ENCODE measurements at places on chromosomes 4 and X.

DNA sequence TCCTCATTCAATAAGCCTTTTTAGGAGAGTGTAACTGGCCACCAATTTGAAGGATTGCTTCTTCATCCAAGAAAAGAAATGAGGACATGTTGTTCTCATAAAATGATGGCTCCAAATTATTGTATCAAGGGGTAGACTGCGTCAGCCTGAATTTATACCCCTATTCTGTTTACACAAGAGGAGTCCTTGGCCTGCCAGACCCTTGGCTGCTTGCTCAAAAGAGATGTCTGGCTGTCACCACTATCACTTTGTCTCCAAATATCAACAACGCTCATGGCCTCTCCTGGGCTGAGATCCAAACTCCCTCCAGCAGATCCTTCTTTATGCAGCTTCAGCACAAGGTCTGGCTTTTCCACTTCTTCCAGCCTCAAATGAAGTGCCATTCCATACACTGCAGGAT, 127.9 kb downstream of the OR13H1 start:
- DNase-seq, result no peak

DNA sequence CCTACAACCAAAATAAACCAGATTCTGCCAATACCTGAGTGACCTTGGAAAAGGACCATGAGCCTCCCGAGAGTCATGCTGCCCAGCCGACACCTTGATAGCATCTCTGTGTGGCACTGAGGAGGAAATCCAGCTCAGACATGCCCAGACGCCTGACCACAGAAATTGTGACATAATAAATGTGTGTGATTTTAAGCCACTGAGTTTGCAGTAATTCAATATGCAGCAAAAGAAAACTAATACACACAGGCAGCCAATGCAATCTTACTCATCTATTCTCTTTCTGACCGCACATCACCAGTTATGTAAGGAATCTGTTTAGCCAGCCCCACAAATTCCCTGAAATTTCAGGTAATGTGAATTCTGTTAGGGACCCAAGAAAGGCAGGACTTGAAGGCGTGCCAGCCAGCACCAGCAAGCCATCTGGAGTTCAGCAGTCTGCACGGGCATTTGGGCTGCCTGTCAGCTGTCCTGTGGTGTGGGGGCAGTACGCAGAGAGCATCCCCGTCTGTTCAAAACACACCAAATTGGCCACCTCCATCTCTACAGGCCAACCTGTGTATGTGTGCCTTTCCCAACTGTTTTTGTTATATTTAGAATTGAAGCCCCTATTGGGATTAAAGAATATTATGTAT, 176.4 kb downstream of the NLGN4X start:
- DNase-seq, result no peak

- DNase-seq, result no peak
These were observed 40.9 kb upstream of the XK start for GRCh38 chrX:37644381-37645305.

DNA sequence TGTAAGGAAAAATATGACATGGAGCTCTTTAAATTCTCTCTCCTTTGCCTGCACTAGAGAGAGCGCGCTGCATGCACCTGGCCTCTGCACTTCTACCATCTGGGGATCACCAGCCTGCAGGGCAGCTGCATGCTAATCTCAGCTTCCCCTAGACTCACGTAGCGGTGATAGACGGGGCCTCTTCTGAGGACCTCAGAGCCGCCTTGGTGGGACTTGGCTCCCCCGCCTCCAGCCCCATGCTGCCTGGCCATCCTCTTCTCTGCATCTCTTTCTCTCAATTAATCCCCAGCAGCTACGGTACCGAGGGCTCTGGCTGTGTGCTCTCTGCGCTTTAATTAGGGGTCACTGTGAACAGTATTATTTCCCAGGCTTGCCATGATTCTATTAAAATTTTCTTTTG, 52.8 kb upstream of the PSAPL1 start:
- DNase-seq, result no peak

DNA sequence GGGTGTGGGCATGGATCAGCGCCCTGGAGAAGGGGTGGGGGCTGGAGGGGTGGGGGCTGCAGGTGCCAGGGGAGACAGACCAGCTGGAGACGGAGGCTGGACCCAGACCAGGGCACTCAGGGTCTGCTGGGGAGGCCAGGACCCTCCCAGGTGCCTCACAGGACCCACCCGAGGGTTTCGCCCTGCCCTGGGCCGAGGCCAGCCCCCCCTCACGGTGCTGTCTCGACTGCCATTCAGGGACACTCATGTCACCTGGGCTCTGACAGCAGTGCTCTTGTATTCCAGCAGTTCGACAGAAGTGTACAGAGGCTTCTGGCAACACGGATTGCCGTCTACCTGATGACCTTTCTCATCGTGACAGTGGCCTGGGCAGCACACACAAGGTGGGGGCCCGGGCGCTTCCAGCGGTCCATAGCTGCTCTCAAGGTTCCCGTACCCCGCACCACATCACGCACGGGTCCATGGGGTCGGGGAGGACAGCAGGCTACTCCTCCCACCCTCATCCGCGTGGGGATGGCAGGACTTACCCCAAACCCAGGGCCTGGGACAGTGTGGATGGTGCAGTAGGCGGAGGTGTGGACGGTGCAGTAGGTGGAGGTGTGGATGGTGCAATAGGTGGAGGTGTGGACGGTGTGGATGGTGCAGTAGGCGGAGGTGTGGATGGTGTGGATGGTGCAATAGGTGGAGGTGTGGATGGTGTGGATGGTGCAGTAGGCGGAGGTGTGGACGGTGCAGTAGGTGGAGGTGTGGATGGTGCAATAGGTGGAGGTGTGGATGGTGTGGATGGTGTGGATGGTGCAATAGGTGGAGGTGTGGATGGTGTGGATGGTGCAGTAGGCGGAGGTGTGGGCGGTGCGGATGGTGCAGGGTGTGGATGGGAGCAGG, 18.1 kb downstream of the TMEM175 start:
- DNase-seq, result no peak

DNA sequence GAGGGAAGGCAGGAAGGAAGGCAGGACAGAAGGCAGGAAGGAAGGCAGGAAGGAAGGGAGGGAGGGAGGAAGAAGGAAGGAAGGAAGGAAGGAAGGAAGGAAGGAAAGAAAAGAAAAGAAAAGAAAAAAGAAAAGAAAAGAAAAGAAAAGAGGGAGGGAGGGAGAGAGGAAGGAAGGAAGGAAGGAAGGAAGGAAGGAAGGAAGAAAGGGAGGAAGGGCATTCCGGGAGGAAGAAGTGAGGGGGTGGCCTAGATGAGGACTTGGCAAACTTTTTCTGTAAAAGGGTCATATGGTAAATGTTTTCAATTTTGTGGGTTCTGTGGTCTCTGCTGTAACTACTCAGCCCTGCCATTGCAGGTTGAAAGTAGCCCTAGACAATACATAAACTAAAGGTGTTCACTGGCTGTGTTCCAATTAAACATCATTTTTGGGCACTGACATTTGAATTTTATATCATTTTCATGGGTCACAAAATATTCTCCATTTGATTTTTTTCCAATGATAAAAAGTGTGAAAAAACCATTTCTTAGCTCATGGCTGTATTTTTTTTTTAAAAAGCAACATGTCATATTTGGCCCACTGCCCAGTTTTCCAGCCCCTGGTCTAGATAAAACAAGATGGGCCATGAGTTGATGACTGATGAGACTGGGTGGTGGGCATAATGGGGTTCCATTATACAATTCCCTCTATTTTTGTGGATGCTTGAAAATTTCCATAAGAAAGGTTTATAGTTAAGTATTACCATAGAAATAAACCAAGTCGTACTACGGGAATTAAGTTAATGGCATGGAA, 3.1 kb downstream of the ZNF630 start:
- DNase-seq, result no peak

DNA sequence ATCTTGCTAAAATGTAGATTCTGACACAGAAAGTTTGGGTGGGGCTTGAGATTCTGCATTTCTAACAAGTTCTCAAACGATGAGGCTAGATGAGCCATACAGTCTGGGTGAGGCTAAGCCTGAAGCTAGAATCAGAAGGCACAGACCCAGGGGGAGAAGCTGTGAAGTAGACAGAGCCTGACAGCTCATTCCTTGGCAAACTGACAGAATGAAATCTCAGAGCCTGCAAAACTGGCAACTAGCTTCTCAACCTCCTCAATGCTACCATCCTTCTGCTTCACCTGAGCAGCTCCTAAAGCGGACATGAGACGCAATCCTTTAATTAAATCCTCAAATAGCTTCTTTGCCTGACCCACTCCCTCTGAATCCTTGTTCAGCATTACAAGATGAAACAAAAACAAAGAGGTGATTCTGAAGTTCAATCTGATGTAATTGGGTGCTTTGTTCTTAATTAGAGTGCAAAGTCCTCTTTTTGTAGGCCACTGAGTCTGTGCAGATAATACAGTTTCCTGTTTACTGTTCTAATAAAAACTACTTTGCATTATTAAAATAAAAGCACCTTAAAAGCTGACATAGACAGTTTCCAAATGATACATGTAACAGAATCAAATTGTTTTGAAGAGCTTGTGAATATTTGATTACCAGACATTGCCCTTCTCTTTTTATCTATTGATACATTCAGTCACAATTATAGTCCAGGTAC, 71.0 kb upstream of the BMP2K start:
- no peak for DNase-seq

DNA sequence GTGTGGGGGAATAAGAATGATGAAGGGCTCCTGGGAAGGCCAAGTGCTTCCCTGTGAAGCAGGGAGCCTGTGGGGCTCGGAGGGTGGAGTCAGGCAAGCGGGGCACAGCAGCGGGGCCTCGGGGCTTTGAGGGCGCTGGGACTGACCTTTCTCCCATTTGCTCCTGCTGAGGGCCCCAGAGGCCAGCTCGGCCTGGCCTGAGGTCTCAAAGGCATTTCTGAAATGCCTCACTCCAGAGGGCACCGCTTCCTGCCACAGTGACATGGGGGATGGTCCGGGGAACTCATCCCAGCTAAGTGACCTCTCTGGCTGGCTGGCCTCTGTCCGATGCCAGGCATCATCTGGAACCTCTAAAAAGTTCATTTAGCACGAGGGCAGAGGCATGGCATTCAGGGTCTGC, 98.8 kb upstream of the STX18 start:
- no peak for DNase-seq

DNA sequence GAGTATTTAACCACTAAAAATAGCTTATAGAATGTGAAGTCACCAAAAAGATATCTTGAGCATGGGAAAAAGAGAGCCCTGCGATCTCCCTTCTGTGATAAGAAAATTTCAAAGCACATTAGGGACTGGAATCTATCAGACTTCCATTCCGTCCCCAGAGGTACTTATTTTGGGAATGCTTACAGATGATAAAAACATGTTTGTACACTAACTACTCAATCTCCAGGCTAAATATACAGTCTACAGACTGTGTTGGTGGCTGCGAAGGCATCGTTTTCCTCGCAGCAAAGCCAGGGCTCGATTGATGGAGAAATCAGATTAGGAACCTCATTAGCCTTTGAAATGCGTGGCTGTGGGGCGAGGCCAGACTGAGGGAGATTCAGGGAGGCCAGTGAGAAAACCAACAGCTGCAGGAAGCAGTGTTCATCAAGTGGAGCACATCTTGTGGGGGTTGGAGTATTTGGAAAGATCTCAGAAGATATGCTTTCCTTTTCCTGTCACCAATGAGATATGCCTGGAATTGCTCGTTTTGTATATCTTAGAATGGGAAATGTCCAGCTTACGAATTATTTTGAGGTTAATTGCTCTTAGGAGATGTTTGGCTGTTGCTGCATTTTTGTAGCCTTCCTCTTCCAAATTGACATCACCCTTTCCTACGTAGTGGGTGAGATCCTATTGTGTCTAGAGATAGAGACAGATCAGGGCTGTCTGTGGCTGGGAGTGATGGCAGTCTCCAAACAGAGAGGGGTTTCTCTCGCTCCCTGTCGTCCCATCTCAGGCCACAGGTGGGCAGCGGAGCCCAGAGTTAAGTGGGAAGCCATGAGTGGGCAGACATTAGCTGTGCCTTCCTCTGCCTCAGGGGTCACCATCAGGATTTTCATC, 224.9 kb upstream of the FAT1 start:
- no peak for DNase-seq

DNA sequence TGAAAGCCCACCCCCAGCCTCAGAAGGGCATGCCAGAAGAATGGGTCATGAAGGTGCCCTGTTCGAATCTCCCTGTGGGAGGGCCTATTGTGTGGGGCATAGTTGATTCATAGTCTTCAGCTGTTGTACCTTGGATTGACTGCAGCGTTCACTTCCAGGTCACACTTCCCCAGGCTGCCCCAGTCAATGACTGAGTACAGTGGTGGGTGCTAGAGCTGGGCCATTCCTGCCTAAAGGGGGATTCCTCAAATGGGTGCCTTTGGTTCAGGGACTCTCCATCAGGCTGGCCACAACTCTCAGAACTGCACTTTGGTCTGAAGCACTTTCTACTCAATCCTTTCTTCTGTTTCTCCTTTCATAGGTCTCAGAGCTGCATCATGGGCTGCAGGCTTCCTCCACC, 35.0 kb upstream of the RASGEF1B start:
- DNase-seq, result no peak

GRCh38 chrX:152945021-152945979, 47.4 kb downstream of the ZNF185 start:
- no peak for DNase-seq

GRCh38 chr4:170526471-170526870, 436.7 kb upstream of the AADAT start:
- DNase-seq, result no peak

DNA sequence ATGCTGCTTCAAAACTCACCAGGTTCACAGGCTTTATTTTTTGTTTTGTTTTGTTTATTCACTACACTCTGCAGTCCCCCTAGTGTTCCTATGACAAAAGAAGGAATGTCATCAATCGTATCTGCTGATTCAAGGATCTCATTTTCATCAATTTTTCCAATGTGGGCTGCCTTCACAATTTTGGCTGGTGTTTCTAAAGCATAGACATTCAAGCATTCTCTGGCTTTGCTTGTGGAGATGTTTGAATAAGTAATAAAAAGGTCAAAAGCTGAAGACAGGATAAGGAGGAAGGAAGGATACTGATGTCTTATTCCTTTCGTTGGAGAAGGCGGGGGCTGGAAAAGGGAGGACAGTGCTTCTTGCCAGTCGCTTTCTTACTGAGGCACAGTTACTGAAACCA, 12.2 kb upstream of the KCNIP4 start:
- DNase-seq, result no peak

DNA sequence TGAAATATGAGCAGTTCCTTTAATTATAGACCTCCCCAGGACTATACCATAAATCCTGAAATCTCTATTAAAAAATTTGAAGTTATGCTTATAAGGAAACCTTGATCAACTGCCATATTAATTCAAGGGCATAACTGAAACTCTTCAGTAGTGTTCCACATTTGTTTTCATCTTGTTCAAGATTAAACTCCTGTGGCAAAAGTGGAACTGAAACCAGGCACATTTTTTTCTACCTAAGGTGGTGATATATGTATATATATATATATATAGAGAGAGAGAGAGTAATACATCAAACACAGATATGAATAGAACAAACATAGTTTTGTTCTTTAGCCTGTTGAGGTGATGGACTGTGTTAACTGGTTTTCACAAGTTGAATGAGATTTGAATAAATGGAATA, 287.9 kb downstream of the DACH2 start:
- no peak for DNase-seq

Measured in activated T-cell treated with anti-CD3 and anti-CD28 coated beads, Interleukin-2, amount 50 U/mL, for 48 hours (primary cell).